Lung (tissue), 17 donors: ENCODE measurements at places on chromosomes 12 and 14. TPM values are rescaled to one million over a fixed set of nuclear protein-coding genes. Genes with fewer than 3 reads are reported as not detected.

The APOF gene
- total RNA-seq: not detected

DNA sequence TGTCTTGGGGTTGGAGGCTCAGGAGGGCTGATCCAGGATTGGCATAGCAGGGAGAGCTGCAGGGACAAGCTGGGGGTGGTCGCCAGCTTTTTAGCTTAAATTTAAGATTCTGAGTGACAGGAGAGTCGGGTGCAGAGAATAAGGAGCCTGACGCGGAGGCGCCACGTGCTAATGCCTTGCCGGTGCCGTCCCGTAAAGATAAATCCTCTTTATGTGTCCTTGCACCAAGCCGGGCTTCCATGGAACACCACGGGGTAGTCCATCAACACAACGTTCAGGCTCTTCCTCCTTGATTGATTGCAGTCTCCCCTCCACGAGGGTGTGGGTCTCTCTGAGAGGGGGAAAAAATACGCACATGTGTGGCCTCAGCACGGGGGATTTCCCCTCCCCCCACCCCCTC is 3.9 kb downstream of the DLK1 start:
- H3K27ac ChIP-seq: no peak overlapping the region
- H3K4me3 ChIP-seq: no peak overlapping the region
- no peak for DNase-seq
- H3K27me3 ChIP-seq: peaks cover 57% of the 10 kb centered on the region

The NGB gene
- total RNA-seq: not detected

The MYF5 gene
- total RNA-seq: not detected

- no peak overlapping the region for H3K4me3 ChIP-seq
- DNase-seq: no peak
- no peaks in the 10 kb centered on the region for H3K4me1 ChIP-seq
- H3K27me3 ChIP-seq: peaks cover 3% of the 10 kb centered on the region
Observed at GRCh38 chr14:93535537-93535936, 104.8 kb downstream of the UNC79 start.

- H3K27me3 ChIP-seq: no peaks in the 10 kb centered on the region
- no peaks in the 10 kb centered on the region for H3K4me1 ChIP-seq
- no peak overlapping the region for H3K4me3 ChIP-seq
Observed at GRCh38 chr14:105924951-105925591, 398.7 kb downstream of the TMEM121 start.
